OCI-LY7 (cell line): ENCODE measurements at places on chromosomes 11 and 22. TPM values are rescaled to one million over a fixed set of nuclear protein-coding genes. Genes with fewer than 3 reads are reported as not detected.

DNA sequence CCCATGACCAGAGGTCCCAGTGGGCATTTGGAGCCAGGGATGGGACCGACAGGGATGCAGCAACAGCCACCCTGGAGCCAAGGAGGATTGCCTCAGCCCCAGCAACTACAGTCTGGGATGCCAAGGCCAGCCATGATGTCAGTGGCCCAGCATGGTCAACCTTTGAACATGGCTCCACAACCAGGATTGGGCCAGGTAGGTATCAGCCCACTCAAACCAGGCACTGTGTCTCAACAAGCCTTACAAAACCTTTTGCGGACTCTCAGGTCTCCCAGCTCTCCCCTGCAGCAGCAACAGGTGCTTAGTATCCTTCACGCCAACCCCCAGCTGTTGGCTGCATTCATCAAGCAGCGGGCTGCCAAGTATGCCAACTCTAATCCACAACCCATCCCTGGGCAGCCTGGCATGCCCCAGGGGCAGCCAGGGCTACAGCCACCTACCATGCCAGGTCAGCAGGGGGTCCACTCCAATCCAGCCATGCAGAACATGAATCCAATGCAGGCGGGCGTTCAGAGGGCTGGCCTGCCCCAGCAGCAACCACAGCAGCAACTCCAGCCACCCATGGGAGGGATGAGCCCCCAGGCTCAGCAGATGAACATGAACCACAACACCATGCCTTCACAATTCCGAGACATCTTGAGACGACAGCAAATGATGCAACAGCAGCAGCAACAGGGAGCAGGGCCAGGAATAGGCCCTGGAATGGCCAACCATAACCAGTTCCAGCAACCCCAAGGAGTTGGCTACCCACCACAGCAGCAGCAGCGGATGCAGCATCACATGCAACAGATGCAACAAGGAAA lies 27.3 kb upstream of the L3MBTL2 start:
- no peak for DNase-seq

- no peak for DNase-seq
Observed at GRCh38 chr11:130872981-130873380, 43.3 kb downstream of the SNX19 start.

DNA sequence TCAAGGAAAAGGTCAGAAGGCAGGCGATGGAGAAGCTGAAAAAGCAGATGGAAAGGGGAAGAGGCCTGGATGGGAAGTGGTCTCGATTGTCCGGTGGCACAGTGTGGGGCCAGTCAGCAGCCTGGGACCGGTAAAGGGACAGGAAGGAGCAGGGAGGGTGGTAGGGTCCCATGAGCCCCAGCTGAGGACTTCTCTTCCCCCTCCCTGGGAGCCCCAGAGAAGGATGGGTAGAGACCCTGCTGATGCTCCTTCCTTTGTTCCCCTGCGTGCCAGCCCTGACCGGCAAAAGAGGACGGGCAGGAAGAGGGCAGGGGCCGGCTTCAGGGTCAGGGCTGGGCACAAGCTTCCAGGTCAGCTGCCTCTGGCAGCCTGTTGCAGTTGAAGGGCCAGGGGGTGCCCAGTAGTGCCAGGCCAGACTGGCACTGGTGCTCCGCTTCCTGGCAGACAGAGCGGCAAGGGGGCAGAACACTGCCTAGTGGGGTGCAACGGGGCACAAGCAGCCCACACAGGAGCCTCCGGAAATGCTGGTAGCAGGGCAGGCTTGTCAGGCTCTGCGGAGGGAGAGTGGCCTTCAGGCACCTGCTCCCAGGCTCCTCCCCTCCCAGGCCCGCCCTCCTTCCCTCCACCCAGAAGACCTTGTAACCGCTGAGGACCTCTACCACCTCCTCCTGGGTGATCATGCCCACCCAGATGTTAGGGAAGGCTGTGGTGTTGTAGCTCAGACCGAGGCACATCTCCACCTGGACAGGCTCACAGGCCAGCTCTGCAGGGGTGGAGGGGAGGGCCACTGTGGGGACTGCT lies 739 bp upstream of the C1QTNF5 start:
- DNase-seq, result no peak

DNA sequence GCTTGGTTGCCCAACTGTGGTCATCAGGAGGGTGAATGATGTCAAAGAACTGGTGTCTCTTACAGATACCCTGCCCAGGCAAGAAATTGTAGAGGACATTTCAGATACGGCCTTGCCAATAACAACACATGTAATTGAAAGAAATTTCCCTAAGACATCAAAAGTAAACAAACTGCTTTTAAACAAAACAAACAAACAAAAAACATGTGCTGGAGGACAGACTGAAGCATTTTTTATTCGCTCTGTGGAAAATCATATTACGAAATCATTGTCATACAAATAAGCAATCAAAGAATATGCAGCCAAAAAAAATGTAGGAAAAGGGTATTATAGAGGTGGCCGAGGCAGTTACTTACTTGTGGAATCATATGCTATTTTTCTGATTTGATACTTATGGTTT lies 52.1 kb upstream of the MYEOV start:
- DNase-seq, result no peak

DNA sequence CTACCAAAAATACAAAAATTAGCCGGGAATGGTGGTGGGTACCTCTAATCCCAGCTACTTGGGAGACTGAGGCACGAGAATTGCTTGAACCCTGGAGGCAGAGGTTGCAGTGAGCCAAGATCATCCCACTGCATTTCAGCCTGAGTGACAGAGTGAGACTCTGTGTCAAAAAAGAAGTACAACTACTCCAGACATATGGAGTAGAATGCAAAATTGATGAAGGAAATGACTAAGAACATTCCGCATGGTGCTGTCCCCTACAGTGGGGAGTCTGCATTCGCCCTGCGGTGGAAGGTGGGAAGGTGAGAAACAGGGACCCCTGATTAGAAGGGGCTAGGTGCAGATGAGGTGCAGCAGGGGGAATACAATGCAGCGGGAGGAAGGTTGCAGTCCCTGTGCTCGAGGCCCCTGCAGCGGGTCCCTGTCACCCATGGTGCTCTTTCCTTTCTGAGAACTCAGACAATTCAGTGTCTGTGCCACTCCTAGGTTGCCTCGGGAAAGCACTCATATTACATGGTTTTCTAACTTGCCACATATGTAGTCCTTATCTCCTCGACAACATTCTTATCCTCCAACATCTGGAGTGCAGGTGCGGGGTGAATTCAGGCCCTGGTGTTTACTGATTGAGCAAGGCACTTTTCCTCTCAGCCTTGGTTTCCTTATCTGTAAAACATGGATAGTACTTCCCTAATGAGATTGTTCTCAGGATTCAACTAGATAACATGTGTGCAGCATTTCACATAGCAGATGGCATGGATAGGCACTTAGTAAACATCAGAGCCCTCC lies 5.2 kb downstream of the POLD4 start:
- DNase-seq, result no peak

DNA sequence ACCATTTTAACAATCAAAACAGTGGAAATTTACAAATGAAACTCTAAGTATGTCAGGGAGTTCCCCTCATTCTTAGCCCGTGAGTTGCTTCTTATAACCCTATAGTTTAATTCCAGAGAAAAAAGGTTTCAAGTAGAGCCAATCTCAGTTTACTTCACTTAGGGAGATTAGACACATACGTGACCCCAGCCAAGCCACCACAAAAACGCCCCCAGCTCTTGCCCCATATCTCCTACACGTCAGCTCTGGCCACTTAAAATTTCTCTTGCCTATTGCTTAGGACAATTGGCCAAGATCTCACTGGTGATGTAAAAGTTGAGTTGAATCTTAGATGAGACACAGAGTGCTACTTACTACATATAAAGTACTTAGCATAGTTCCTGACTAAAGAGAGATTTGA lies 166.4 kb downstream of the ETS1 start:
- no peak for DNase-seq

- DNase-seq, result no peak
Observed at GRCh38 chr11:124199702-124200101, 16.6 kb downstream of the OR10D3 start.

The PSMD13 gene
- 134 and 154 TPM in 2 replicates for total RNA-seq

- no peak for DNase-seq
Observed at GRCh38 chr11:17294033-17294432, 17.5 kb downstream of the NUCB2 start.

DNA sequence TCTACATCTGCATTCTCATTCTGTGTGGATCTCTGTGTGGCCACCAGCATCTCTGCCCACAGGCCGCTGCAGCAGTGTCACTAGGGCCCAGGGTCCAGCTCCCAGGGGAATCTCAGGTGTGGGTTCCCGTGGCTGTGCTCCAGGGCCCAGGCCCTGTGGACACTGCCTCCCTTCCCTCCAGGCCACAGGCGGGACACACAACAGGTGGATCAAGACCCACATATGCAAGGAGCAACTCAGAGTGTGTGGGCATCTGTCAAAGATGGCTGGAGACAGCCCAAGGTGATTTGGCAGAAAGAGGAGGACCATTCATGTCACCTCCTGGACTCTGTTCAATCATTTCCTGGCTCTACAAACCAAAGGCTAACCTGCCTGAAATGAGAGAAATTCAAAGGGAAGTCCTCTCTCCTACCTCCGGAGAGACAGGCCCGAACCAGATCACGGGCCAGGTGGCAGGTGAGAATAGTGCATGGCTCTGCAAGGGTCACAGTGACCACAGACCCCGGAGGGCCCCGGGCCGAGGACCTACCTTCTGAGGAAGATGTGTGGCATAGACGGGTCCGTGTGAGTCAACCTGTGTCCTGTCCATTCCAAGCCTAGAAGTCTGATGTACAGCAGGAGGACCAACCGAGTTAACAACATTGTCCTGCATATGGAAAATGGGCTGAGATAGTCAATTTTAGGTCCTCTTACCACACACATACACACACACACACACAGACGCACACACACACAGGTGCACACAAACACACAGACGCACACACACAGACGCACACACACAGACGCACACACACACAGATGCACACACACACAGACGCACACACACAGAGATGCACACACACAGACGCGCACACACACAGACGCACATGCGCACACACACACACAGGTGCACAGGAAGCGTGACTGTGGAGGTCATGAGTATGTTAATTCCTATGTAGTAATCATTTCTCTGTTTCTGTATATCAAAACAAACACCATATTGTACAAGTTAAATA lies 1068.5 kb downstream of the BRD1 start:
- DNase-seq, result no peak

DNA sequence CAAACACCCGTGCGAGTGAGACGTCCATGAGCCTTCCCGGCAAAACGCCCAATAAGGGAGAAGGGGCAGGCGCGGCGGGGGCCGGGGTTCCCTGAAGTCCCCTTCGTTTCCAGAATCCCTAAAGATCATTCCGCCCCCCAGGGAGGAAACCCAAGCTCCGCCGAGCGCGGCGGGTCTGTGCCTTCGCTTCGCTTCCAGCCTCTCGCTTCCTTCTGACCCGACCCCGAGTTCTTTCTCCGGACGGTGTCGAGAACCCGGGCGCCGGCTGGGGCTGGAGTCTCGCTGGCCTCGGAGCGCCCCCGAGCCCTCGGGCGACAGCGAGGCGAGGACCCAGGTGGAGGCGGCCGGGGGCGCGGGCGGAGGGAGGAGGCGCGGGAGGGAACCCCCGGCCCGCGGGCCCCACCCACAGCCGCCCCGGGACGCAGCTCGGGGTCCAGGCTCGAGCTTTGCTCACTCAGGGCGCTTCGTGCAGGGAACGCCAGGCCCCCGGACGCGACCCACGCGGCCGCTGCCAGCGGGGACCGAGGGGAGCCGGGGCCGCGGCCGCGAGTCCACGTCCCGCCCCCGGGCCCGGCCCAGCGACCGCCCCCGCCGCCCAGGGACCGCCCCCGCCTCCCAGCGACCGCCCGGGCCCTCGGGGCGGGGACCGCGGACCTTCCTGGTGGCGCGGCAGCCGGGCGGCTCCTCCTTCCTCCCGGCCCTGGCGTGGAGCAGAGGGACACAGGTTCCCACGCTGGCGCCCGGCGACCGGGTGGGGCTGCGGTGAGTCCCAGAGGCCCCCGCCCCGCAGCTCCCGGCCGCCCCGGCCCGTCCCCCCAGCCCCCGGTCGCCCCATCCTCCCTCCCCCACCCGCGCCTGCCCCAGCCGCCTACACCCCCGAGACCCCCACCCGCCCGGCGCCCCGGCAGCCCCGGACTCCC lies at the start of gene PGGHG:
Gene PGGHG (plus strand): TSS at position 649 of the 920 bp plus-strand sequence. CDS start 691 bp downstream, outside the sequence.
- DNase-seq, result no peak
